ENCODE measurements at places on chromosomes 2 and 18.

DNA sequence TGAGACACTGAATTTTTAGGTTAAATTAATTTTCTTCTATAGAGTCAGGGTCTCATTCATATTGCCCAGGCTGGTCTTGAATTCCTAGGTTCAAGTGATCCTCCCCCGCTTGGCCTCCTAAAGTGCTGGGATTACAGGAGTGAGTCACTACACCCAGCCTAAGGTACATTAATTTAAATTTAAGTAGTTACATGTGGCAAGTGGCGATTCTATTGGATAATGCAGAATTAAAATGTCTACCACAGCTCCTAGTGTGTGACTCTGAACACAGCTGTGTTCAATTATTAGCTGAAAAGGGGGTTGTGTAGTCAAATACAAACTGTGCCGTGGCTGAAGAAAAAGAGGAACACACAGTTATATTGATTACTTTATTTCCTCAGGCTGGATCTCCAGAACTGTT lies 2.2 kb upstream of the CAD start:
- DNase-seq, result no peak

DNA sequence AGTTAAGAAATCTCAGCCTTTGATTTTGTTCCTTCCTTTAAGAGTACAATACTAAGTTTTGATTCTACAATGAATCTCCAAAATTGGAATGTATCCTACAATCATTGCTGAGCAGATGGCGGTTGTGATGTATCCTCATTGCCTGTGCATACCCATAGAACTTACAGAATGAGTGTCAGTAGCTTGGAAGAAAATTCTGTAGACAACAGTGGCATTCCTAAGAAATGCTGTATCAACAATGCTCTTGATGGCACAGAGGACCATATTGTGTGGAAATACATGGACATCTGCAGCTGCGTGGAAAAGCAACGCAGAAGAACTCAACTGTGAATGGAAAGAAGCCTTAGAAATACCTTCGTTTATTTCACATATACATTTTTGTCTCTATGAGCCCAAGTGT lies 30.2 kb downstream of the GAREM1 start:
- DNase-seq, result no peak

DNA sequence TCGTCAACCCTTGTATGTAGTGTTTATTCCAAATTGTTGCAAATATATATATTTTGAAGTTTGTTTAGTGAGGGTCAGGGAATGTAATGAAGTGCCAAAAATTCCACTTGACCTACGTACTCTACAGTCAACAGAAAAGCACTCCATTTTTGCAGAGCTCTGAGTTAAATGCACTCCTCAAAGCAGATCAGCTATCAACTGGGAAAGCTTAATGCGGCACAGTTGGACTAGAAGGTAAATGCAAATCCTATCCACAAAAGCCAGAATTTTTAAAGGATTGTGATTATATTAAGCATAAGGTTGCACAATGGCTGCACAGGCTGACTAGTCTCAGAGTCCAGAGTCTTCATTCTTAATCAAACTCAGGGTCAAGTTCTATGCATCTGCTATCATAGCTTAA lies 577.1 kb downstream of the ARHGAP15 start:
- no peak for DNase-seq

- no peak for DNase-seq
These were observed 166.7 kb upstream of the ZNF521 start for GRCh38 chr18:25518716-25519053.

- no peak for DNase-seq
These were observed 27.0 kb upstream of the PTPN4 start for GRCh38 chr2:119732601-119733164.

DNA sequence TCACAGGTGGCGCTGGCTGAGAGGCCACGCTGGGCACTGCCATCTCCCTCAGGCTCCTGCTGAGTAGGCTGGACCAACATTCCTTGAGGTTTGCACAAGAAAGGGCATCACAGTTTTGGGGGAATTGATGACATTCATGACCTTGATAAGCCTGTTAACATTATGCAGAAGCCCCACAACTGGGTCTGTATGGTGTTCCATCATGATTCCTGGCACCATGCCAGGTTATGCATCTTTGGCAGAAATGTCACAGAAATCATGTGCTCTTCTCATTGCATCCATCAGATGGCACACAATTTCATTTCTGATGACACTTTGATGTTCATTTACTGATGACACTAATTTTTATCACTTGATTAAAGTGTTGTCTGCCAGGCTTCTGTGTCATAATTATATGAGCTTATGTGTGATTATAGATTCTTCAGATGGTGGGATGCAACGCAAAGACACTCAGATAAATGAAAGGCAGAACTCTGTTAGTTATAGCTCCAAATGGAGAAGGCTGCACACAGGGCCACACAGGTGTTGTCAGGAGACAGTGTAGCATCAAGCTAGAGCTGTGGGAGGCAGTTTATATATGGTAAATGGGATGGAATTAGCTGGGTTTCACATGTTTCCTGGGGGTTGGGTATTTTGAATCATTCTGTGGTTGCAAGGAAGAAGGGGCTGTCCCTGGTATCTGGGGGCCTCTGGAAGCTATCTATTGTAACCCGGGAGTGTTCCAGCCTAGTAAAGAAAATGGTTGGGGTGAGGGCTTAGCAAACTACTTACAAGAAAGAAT lies 191.3 kb downstream of the SLC39A10 start:
- no peak for DNase-seq

- no peak for DNase-seq
These were observed 22.9 kb downstream of the APCDD1 start for GRCh38 chr18:10477121-10477862.

DNA sequence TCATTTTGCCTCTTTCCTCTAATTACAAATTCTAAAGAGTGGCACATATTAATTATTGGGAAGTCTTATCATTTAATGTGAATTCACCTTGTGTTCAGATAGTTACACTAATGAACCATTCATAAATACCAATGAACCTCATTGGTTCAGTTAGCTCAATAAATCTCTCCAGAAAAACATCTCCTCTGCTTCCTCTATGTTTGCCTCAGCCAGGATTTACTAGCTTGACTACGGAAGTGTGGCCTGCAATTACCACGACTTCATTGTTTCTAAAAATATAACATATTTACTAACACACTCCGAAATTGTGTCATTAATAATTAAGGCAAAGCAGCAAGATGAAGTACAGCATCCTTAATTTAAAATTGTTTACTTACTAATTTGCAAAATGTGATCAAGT lies 103.3 kb downstream of the PLA2R1 start:
- DNase-seq, result no peak

Measured in frontal cortex (tissue), 4 donors.